Hepatocyte (in vitro differentiated cells): ENCODE measurements at places on chromosomes 6 and 20. TPM values are rescaled to one million over a fixed set of nuclear protein-coding genes. Genes with fewer than 3 reads are reported as not detected.

DNA sequence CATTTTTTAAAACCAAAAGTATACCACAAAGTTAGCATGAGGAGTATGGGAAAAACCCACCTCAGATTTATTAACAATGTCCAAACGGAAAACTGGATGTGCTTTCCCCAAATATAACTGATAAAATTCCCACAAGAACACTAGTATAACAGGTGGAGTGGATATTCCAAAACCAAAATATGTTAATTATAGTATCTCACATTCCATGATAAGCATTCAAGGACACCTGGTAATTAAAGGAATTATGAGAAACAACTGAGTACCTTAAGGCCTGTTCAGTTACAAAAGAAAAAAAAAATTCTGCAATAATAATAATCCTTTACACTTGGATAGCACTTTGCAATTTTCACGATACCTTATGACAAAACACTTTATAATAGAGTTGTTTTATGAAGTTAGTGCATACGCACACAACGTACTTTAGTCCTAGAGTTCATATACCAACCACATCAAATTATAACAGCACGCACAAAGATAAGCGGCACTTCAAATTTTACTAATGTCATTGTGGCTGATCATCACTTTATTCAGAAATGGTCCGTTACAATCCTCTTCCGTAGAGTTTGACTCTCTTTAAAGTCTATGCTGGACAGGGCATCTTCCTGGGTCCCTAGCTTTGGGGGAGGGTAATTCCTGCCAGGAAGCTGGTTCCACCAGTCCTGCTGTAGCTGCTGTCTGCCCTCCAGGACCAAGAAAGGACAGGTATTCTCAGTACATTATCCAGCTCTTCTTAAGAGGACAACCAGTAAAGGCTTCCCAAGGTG is 1.7 kb downstream of the CDK19 start:
- H3K27ac ChIP-seq: no peak overlapping the region
- H3K36me3 ChIP-seq: no peaks in the 10 kb centered on the region
- peaks cover 9% of the 10 kb centered on the region for H3K4me1 ChIP-seq

Gene ANGPT4
- not detected in 2 replicates for total RNA-seq

DNA sequence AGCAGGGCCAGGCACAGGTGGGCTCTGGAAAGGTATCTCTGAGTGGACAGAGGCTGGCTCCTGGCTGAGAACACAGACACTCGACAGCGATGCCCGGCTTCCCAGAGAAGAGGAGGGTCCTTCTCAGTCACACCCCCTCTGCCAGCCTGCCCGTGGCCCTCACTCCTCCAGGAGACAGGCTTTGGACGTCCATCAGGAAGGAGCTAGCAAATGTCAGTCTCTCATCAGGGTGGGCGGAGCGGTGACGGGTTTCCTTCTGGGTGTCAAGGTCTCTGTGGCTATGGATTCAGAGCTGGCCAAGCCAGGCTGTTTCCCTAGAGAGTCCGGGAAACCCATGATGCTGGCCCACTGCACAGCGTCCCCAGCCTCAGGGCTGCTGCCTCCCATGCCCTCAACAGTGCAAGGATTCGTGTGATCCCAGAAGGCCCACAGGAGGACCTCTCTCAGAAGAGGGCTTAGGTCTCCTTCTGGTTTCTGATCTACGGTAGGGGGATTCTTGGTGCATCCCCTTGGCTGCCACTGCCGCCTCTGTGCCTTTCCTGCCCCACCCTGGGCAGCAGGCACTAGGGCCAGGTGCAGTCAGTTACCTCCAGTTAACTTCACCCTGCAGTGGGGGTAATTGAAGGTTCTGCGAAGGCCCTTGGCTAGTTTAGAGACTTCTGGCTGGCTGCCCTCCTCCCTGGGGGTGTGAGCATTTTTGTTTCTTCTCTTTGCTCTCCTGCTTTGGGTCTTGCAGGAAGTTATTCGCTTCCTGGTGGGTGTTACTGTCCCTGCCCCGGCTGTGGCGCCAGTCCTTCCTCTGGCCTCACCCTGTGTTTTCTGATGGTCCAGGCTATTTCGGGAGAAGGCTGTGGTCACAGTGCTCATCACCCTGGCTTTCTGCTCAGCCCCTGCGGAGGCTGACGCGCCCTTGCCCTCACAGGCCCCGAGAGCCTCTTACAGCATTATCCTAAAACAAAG is 80.2 kb downstream of the CDH4 start:
- H3K4me3 ChIP-seq: no peak overlapping the region
- no peak overlapping the region for H3K27ac ChIP-seq

Gene TNXB
- 11.6 and 22.0 TPM in 2 replicates for total RNA-seq

- no peak overlapping the region for H3K27ac ChIP-seq
- no peak overlapping the region for H3K4me3 ChIP-seq
- H3K4me1 ChIP-seq: no peaks in the 10 kb centered on the region
- DNase-seq: no peak
- no peaks in the 10 kb centered on the region for H3K27me3 ChIP-seq
Observed at GRCh38 chr6:76764057-76764456, 691.6 kb upstream of the IMPG1 start.

DNA sequence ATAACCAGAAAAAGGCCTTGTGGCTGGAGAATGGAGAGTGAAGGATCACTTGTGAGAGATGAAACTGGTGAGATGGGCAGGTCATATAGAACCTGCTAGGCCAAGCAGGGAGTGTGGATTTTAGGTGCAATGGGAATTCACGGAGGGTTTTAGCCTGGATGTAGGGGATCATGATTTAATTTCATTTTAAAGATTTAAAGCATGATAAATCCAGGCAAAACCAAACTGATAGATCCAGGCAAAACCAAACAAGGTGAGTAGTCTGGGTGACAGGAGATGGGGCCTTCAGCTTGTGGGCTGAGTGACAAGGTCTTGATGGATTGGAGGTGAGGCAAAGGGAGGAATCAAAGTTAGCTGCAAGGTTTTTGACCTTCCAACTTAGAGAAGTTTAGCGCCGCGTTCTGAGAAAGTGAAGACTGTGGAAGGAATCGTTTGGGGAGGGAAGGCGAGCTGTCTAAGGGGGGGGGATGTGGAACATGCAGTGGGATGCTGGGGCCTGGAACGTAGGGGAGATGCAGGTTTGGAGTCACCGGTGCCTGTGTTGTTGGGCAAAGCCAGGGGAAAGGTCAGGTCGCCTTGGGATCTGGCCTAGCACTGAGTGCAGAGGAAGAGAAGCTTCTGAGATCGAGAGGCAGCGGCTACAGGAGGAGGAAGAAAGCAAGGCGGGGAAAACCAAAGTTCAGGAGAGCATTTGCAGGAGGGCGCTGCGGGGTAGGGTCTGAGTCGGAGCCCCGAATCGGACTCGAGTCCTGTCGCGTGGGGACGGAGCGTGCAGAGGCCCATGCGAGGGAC is 1.3 kb upstream of the PLCG1 start:
- peak overlapping the region; percentile 100 for H3K27ac ChIP-seq
- H3K4me3 ChIP-seq: peak overlapping the region; percentile 2
- peaks cover 23% of the 10 kb centered on the region for H3K4me1 ChIP-seq
- H3K36me3 ChIP-seq: no peaks in the 10 kb centered on the region

Gene HAO1
- total RNA-seq: 0.72 and 2.7 TPM in 2 replicates

Gene TCF15
- total RNA-seq: not detected in 2 replicates

Gene BMP5
- total RNA-seq: 26.5 and 38.3 TPM in 2 replicates

DNA sequence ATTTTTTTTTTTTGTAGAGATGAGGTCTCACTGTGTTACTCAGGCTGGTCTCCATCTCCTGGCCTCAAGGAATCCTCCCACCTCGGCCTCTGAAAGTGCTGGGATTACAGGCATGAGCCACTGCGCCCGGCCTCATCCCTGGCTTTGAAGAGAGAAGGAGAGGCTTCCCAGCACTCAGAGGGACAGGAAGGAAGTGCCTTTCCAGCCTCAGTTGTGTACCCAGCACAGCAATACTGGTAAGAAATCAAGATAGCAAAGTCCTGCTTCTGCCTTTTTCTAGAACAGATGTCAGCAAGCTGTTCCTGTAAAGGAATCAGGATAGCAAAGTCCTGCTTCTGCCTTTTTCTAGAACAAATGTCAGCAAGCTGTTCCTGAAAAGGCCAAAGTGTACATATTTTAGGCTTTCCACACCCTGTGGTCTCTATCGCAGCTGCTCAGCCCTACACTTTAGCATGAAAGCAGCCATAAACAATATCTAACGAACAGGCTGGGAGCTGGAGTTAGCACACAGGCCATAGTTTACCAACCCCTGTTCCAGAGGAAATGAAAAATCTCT is 6.3 kb upstream of the PLTP start:
- peaks cover 9% of the 10 kb centered on the region for H3K4me1 ChIP-seq
- peak overlapping the region; percentile 88 for H3K27ac ChIP-seq
- H3K36me3 ChIP-seq: no peaks in the 10 kb centered on the region
- no peaks in the 10 kb centered on the region for H3K27me3 ChIP-seq

Gene FAM83B
- total RNA-seq: 29.1 and 29.2 TPM in 2 replicates

GRCh38 chr20:36573798-36574365 is 485 bp downstream of the TGIF2 start:
- peak overlapping the region; percentile 96 for H3K27ac ChIP-seq
- no peak for DNase-seq
- peaks cover 27% of the 10 kb centered on the region for H3K4me1 ChIP-seq
- no peaks in the 10 kb centered on the region for H3K36me3 ChIP-seq
- no peaks in the 10 kb centered on the region for H3K27me3 ChIP-seq

DNA sequence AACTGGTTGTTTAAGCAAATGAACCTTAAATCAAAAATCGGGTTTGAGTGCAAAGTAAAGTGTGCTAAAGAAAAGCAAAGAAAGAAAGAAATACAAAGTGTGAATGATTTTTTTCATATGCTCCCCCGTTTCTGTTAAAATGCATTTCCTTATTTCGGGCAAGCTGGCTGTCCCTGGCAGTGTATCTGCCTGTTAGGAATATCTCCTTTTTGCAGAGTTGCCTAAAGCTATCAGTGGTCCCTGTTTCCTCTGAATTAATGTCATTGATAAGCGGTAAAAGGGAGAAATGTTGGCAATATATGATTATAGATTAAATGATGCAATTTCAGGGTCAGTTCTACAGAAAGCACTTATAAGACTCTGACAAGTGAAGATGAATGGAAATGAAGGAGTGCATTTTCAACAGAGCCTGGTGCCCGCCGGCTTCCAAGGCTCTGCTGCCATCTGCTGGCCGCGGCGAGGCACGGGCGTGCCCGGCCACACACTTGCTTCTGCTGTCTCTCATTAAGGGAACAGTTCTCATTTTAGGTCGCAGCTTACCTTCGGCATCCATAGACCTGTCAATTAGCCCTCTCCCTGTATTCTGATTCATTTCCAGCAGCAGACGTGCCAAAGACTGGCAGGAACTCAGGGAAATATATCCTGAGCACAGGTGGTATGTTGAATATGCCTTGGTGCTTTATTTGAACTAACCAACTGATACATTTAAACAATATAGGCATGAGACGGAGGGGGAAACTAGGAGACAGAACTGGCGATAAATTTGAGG is 381.9 kb downstream of the C6orf118 start:
- no peaks in the 10 kb centered on the region for H3K36me3 ChIP-seq
- no peak overlapping the region for H3K4me3 ChIP-seq
- H3K27me3 ChIP-seq: no peaks in the 10 kb centered on the region
- H3K27ac ChIP-seq: no peak overlapping the region
- no peaks in the 10 kb centered on the region for H3K4me1 ChIP-seq

Gene CTCFL
- total RNA-seq: 0.12 TPM in 1 of 2 replicates, not detected in the other

Gene LRRC1
- total RNA-seq: 45.7 and 54.3 TPM in 2 replicates

GRCh38 chr20:41081276-41081814 is 52.7 kb downstream of the TOP1 start:
- no peaks in the 10 kb centered on the region for H3K27me3 ChIP-seq
- H3K27ac ChIP-seq: no peak overlapping the region
- peaks cover 6% of the 10 kb centered on the region for H3K4me1 ChIP-seq
- no peak overlapping the region for H3K4me3 ChIP-seq
- peaks cover 9% of the 10 kb centered on the region for H3K36me3 ChIP-seq

Gene C20orf141
- not detected in 2 replicates for total RNA-seq

DNA sequence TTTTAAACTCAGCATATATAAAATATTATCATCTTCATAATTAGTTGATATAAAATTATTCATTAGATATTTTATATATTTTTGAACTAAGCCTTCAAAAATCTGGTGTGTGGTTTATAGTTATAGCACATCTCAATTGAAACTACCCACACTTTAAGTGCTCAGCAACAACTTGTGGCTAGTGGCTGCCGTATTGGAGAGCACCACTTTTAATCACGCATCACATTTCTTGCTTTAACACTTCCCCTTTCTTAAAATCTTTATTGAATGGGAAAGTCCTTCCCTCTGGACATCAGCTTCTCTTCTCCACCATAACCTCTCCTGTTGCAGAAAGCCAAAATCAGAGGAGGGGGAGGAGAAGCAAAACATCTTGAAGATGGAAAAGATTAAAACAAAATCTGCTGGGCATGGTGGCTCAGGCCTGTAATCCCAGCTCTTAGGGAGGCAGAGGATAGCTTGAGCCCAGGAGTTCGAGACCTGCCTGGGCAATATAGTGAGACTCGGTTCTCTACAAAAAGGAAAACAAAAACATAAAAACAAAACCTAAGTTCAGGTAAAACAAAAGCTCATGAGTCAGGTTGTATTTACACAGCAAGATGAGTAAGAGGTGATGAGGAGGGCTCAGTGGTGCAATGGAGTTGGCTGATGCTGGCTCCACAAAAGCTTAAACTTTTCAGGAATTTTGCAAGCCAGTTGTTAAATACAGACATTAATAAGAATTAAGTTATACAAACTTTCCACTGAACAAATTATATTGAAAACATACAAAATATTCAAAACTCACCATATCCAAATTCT is 237.0 kb upstream of the SUPT3H start:
- no peaks in the 10 kb centered on the region for H3K36me3 ChIP-seq
- no peaks in the 10 kb centered on the region for H3K27me3 ChIP-seq
- H3K27ac ChIP-seq: no peak overlapping the region
- H3K4me1 ChIP-seq: peaks cover 6% of the 10 kb centered on the region

GRCh38 chr6:56890683-56891429 is 64.1 kb upstream of the BEND6 start:
- H3K4me3 ChIP-seq: no peak overlapping the region
- DNase-seq: peak; percentile 30
- no peaks in the 10 kb centered on the region for H3K27me3 ChIP-seq
- peak overlapping the region; percentile 21 for H3K27ac ChIP-seq
- no peaks in the 10 kb centered on the region for H3K4me1 ChIP-seq

Gene OR2H1
- not detected in 2 replicates for total RNA-seq

- H3K4me1 ChIP-seq: no peaks in the 10 kb centered on the region
- H3K27me3 ChIP-seq: no peaks in the 10 kb centered on the region
- no peak for DNase-seq
- H3K27ac ChIP-seq: no peak overlapping the region
Observed at GRCh38 chr6:3549314-3549940, 92.6 kb upstream of the SLC22A23 start.

GRCh38 chr6:17197607-17198006 is 83.6 kb upstream of the RBM24 start:
- H3K27me3 ChIP-seq: no peaks in the 10 kb centered on the region
- H3K36me3 ChIP-seq: no peaks in the 10 kb centered on the region
- no peaks in the 10 kb centered on the region for H3K4me1 ChIP-seq
- H3K27ac ChIP-seq: no peak overlapping the region
- no peak overlapping the region for H3K4me3 ChIP-seq

- no peak overlapping the region for H3K4me3 ChIP-seq
- no peak for DNase-seq
- H3K27ac ChIP-seq: no peak overlapping the region
- no peaks in the 10 kb centered on the region for H3K4me1 ChIP-seq
- no peaks in the 10 kb centered on the region for H3K27me3 ChIP-seq
Observed at GRCh38 chr6:22530506-22530905, 38.9 kb upstream of the HDGFL1 start.

GRCh38 chr20:22321191-22321590 is 263.2 kb downstream of the FOXA2 start:
- DNase-seq: no peak
- no peaks in the 10 kb centered on the region for H3K4me1 ChIP-seq
- H3K4me3 ChIP-seq: no peak overlapping the region
- no peak overlapping the region for H3K27ac ChIP-seq
- H3K27me3 ChIP-seq: peaks cover 26% of the 10 kb centered on the region
- H3K36me3 ChIP-seq: no peaks in the 10 kb centered on the region

- no peak for DNase-seq
- H3K27ac ChIP-seq: no peak overlapping the region
- H3K36me3 ChIP-seq: no peaks in the 10 kb centered on the region
- H3K4me1 ChIP-seq: peaks cover 5% of the 10 kb centered on the region
Observed at GRCh38 chr6:128204616-128205015, 303.8 kb upstream of the THEMIS start.
